ENCODE measurements at places on chromosomes 6 and 20.

DNA sequence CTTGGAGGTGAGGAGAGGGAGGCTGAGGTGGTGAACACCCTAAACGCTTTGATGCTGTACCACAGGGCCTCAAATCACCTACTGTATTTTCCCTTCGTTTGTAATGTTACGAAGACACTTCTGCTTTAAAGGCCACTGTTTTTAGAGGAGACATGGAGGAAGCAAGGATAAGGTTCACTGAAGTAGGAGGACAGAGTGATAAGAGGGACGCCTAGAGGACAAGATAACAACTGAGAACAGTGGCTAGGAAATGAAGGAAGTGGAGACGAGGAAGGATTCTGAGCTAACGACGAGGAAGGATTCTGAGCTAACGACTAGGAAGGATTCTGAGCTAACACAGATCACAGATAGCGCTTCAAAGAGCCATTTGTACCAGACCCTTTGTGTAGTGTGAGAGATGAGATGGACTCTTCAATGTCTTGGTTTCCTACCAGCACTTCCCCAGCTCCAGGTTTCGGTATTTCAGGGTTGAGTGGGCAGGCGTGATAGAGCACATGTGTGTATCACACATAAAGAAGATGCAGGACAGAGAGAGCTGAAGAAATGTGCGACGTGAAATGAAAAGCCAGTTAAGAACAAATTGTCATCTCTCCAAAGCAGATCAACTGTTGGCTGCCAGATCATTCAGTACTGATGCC is 7.5 kb downstream of the SF3B5 start:
- no peak overlapping the region for H3K27ac ChIP-seq
- no peaks in the 10 kb centered on the region for H3K4me1 ChIP-seq
- H3K4me3 ChIP-seq, result no peak overlapping the region
- no peak for DNase-seq

DNA sequence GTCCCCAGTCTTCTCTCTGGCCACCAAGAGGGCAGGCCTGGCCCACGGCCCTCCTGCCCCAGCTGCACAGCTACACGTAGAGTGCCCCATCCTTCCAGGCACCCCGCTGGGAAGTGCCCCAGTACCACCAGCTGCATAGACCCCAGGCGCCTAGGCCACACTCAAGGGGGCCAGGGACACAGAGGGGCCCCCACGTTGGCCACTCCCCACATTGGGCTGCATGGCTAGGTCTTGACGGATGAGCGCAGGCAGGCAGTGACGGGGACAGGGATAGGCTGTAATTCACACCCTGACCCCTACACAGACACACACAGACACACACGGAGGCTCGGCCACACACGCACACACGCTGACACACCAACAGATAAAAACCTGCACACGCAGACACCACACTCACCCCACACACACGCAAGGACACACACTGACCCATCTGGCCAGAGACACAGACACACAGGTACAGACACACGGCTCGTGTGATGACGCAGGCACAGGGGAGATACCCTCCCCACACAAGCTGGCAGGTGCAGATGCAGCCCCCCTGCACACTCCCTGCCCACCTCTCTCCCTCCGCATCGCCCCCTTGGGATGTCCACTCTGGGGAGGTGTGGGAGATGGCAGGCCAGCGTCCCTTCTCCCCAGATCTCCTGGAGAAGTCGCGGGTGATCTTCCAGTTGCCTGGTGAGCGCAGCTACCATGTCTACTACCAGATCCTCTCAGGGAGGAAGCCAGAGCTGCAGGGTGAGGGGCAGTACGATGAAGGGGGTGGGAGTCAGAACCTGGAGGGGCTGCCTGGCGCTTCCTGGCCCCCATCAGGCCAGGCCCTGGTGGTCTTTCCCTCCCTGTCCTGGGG is 30.0 kb downstream of the MYH7B start:
- no peak overlapping the region for H3K27ac ChIP-seq
- no peaks in the 10 kb centered on the region for H3K36me3 ChIP-seq
- no peak for DNase-seq
- peaks cover 7% of the 10 kb centered on the region for H3K27me3 ChIP-seq
- no peak overlapping the region for H3K4me3 ChIP-seq

GRCh38 chr6:88869263-88870020 is 94.0 kb downstream of the RNGTT start:
- no peak for DNase-seq
- H3K27ac ChIP-seq, result no peak overlapping the region
- no peaks in the 10 kb centered on the region for H3K27me3 ChIP-seq
- no peak overlapping the region for H3K4me3 ChIP-seq
- no peaks in the 10 kb centered on the region for H3K4me1 ChIP-seq

DNA sequence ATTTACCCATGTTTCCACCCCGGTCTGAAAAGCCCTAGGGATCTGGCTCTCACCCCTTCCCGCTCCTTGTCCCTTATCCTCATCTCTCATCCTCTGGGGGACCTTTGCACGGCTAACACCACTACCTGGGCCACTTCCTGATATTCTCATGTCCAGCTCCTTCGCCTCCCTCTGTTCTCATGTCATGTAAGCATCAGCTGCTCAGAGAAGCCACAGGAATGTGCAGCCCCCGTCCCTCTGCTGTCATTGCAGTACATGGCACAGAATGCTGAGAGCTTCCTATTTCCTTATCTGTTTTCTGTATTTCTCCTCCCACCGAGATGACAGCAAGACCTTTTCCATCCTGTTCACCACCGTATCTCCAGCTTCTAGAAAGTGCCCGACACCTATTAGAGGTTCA is 102.4 kb downstream of the MTHFD1L start:
- peaks cover 62% of the 10 kb centered on the region for H3K36me3 ChIP-seq
- peak overlapping the region; percentile 36 for H3K4me3 ChIP-seq
- DNase-seq, result no peak
- H3K4me1 ChIP-seq, result no peaks in the 10 kb centered on the region
- H3K27me3 ChIP-seq, result no peaks in the 10 kb centered on the region
- H3K27ac ChIP-seq, result no peak overlapping the region

- peaks cover 6% of the 10 kb centered on the region for H3K4me1 ChIP-seq
- H3K36me3 ChIP-seq, result no peaks in the 10 kb centered on the region
- no peaks in the 10 kb centered on the region for H3K27me3 ChIP-seq
- H3K27ac ChIP-seq, result no peak overlapping the region
These were observed 63.1 kb downstream of the SLX4IP start for GRCh38 chr20:10498200-10498599.

GRCh38 chr6:13004601-13005000 is 288.0 kb downstream of the PHACTR1 start:
- H3K4me3 ChIP-seq, result no peak overlapping the region
- DNase-seq, result no peak
- H3K27ac ChIP-seq, result no peak overlapping the region
- H3K4me1 ChIP-seq, result no peaks in the 10 kb centered on the region

DNA sequence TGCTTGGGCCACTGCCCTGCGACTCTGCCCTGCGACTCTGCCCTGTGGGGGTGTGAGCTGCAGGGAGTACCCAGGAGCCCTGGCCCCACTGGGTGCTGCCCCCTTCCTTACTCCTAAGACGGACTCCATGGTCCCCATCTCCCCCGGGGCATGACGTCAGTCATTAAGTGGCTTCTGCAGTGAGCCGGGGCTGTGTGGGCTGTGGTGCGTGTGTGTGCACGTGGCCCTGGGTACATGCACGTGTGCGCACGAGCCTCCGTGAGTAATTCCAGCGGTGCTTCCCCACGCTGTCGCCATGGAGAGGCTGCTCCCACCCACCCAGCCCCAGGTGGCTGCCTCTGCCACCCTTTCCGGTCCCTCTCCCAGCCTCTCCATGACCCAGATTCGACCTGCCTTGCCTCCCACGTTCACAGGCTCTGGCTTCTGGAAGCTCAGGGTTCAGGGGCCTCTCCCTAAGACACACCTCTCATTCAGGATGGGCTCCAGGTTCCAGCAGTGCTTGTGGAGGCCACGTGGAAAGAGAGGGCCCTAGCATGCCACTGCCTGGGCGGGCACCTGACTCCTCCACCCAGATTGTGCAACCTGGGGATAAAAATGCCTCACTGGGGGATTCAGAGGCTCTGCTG is 88.3 kb downstream of the DLGAP4 start:
- no peak overlapping the region for H3K4me3 ChIP-seq
- H3K27ac ChIP-seq, result no peak overlapping the region
- H3K4me1 ChIP-seq, result peaks cover 7% of the 10 kb centered on the region
- peaks cover 3% of the 10 kb centered on the region for H3K27me3 ChIP-seq
- no peaks in the 10 kb centered on the region for H3K36me3 ChIP-seq

DNA sequence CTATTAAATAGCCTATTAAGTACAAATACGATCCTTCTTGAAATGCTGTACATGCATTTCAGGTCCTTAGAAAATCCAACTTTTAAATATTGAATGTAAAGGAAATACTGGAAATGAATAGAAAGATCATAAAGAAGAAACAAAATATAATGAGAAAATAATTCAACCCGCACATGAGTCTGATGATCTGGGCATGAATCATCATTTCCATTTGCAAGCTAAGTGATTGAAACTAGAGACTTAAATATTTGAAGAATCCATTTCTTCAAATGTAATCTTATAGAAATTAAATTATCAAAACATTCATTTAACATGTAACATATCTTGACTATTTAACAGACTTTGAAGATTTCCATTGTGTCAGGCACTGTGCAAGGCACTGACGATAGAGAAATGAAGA is 977.0 kb downstream of the TFAP2A start:
- DNase-seq, result no peak
- H3K4me1 ChIP-seq, result peaks cover 6% of the 10 kb centered on the region
- H3K27ac ChIP-seq, result no peak overlapping the region
- no peak overlapping the region for H3K4me3 ChIP-seq

DNA sequence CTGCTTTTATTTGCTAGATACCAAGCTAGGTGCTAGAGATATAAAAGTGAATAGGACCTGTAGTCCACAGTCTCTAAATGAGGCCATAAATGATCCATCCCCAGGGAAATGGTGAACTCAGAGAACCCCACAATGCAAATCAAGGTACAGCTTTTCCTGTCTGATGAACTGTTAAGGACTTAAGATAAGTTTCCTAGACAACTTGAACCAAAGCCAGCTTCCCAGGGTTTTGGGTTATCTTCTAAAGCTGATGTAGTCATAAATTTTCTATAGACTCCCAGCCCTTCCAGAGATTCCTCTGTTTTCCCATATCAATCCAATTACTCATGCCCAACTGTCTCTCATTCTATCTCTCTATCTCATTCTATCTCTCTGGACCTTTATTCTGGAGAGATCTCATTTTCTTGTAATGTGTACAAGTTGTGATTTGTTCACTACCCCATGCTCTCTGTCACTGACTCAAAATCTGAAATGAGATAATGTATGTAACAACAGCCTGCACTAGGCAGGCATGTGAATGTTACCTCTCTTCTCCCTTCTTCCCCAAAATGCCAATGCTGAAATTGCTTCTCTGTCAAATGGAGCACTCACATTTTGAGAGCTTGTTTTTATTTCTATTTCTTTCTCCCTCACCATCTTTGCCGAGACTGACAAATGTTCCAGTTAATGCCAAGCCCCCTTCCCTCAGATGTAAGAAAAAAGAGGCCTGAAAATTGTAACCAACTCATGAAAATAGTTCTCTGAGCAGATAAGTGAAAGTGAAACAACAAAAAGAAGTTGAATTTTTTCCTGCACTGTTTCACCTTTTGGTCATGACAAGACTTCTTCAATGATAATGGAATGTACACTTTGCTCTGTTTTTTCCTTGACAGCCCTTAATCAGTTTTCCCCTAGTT is 279.9 kb downstream of the SLC35F1 start:
- DNase-seq, result no peak
- H3K4me3 ChIP-seq, result no peak overlapping the region
- H3K27me3 ChIP-seq, result no peaks in the 10 kb centered on the region

DNA sequence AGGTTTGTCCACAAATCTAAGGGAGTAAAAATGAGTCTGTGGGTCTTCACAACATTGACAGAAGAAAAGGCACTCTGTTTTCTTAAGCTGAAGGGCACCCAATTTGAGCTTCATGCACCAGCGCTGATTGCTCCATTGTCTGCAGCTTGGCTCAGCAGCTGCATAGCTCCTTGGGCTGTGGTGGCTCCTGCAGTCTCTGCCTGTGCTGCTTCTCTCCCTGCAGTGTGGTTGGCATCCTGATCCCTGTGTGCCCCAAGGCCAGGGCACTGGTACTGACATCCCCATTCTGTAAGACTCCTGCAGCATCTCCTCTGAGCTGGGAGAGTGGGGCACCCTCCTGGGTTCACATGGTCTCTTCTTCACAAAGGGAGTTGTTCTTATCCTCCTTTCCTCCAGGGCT is 83.2 kb upstream of the B3GAT2 start:
- no peaks in the 10 kb centered on the region for H3K27me3 ChIP-seq
- no peak overlapping the region for H3K27ac ChIP-seq
- H3K4me3 ChIP-seq, result no peak overlapping the region
- H3K36me3 ChIP-seq, result no peaks in the 10 kb centered on the region
- H3K4me1 ChIP-seq, result peaks cover 5% of the 10 kb centered on the region

GRCh38 chr6:161232010-161232409 is 41.9 kb downstream of the AGPAT4 start:
- H3K4me3 ChIP-seq, result no peak overlapping the region
- H3K27ac ChIP-seq, result no peak overlapping the region
- H3K4me1 ChIP-seq, result peaks cover 13% of the 10 kb centered on the region
- DNase-seq, result no peak
- no peaks in the 10 kb centered on the region for H3K27me3 ChIP-seq

DNA sequence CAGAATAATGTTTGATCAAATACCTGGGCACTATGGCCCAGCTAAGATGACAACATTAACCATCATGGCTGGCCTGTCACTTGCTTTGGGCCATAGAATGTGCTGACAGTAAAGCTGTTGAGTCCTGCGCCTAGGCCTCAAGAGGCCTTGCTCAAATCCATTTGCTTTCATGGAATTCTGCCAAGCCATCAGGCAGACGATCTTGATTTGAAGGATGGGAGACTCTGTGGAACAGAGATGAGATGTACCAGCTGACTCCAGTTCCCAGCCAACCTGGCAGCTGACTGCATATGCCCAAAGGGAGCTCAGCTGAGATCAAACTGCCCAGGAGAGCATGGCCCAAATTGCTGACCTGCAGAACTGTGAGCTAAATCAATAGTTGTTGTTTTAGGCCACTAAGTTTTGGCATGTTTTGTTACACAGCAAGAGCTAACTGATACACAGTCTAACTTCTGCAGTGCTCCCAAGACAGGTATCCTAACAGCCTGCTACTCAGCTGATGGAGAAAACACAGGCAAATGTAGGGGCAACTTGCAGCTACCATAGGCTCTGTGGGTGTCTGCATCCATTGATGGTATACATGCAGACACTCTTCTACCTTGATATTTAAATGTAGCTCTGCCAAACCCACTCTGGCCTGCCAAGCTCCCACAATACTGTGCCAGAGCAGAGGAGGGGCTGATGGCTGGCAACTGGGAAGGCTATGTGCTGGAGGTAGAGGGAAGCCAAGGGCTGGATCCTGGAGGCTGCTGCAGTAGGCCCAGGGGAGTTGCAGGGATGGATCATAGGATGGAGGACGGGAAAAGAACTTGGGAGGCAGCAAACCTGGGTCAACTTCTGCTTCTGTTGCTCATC is 55.2 kb upstream of the RNF24 start:
- H3K4me1 ChIP-seq, result no peaks in the 10 kb centered on the region
- no peak overlapping the region for H3K27ac ChIP-seq
- H3K36me3 ChIP-seq, result no peaks in the 10 kb centered on the region
- H3K27me3 ChIP-seq, result no peaks in the 10 kb centered on the region
- DNase-seq, result no peak
- no peak overlapping the region for H3K4me3 ChIP-seq

GRCh38 chr20:17568972-17569521 is 828 bp upstream of the DSTN start:
- peak overlapping the region; percentile 46 for H3K27ac ChIP-seq
- DNase-seq, result peak; percentile 40
- H3K36me3 ChIP-seq, result no peaks in the 10 kb centered on the region
- H3K4me1 ChIP-seq, result peaks cover 7% of the 10 kb centered on the region
- H3K4me3 ChIP-seq, result peak overlapping the region; percentile 75

- DNase-seq, result no peak
- no peak overlapping the region for H3K4me3 ChIP-seq
- no peak overlapping the region for H3K27ac ChIP-seq
- H3K27me3 ChIP-seq, result no peaks in the 10 kb centered on the region
These were observed 76.2 kb upstream of the BCLAF1 start for GRCh38 chr6:136365776-136366354.

- H3K4me3 ChIP-seq, result no peak overlapping the region
- no peaks in the 10 kb centered on the region for H3K36me3 ChIP-seq
- peaks cover 39% of the 10 kb centered on the region for H3K4me1 ChIP-seq
These were observed 374.4 kb downstream of the UTRN start for GRCh38 chr6:144659202-144660182.

All from neuronal stem cell (in vitro differentiated cells).